Lower lobe of right lung (tissue), 2 donors: ENCODE measurements at places on chromosomes 11 and 22. TPM values are rescaled to one million over a fixed set of nuclear protein-coding genes. Genes with fewer than 3 reads are reported as not detected.

Gene MMP27
- not detected for total RNA-seq

Gene CST6
- 11.0 TPM for total RNA-seq

DNA sequence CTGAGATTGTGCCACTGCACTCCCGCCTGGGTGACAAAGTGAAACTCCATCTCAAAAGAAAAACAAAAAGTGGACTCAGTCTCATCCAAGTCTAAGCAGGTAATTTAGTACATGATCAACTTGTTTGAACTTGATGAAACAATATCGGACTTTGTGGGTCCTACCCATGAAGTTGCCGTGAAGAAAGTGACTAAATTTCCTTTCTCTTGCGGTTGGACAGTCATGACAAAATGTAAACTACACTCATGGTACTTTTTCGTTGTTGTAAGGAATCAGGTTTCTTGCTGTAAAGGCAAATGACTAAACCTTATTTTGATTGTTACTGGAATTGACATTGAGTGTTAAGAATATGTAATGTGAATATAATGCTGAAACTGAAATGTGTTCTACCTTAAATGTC lies 164.5 kb upstream of the PLET1 start:
- H3K27ac ChIP-seq, result no peak overlapping the region
- no peaks in the 10 kb centered on the region for H3K4me1 ChIP-seq
- H3K36me3 ChIP-seq, result no peaks in the 10 kb centered on the region

Gene EHF
- 60.5 TPM for total RNA-seq

GRCh38 chr11:43573873-43574272 lies 106.7 kb upstream of the HSD17B12 start:
- H3K4me3 ChIP-seq, result no peak overlapping the region
- no peak for DNase-seq
- no peaks in the 10 kb centered on the region for H3K36me3 ChIP-seq
- peaks cover 18% of the 10 kb centered on the region for H3K4me1 ChIP-seq

Gene ARHGAP32
- 27.9 TPM for total RNA-seq

Gene NXPE2
- total RNA-seq, result 0.38 TPM

DNA sequence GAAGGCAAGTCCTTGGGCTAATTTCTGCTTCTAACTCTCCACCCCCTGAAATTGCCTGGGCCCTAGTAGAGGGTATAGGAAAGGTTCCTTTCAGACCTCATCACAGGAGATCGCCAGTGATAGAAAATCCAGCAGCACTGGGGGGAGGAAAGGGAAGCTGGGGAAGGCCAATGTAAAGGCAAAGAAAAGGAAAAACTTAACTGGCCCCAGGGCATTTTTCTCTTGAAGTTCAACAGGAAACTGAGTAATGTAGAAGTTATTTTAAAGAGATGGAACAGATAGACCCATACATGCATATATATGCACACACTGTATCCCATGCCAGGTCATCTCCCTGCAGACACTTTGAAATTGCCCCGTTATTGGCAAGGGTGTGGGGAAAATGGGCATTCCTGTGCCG lies 134.0 kb downstream of the TRIM44 start:
- DNase-seq, result no peak
- H3K27ac ChIP-seq, result no peak overlapping the region
- H3K4me1 ChIP-seq, result peaks cover 10% of the 10 kb centered on the region
- no peak overlapping the region for H3K4me3 ChIP-seq
- no peaks in the 10 kb centered on the region for H3K36me3 ChIP-seq
- H3K27me3 ChIP-seq, result no peaks in the 10 kb centered on the region

Gene CENPM
- total RNA-seq, result 2.3 TPM

Gene C11orf42
- not detected for total RNA-seq

Gene CPT1B
- 12.6 TPM for total RNA-seq

DNA sequence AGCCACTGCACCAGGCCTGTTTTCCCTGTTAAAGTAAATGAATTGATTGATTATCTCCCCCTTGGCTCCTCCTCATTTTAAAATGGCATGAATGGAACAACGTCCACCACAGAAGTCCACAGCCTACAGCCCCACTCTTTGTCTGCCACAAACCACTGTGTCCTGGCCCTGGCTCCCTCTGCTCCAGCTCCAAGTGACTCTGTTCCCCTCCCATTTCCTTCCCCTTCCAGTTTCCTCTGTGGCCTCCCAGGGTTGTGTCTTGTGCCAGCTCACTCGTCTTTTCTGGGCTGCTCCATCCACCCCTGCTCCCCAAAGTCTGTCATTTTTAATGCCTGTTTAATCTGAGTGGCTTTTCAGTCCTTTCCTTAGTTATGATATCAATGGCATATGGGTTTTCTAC lies 52.4 kb upstream of the CD5 start:
- no peaks in the 10 kb centered on the region for H3K27me3 ChIP-seq
- H3K4me1 ChIP-seq, result no peaks in the 10 kb centered on the region
- H3K36me3 ChIP-seq, result no peaks in the 10 kb centered on the region
- no peak overlapping the region for H3K4me3 ChIP-seq
- H3K27ac ChIP-seq, result peak overlapping the region; percentile 12
- DNase-seq, result no peak

Gene IFITM10
- 9.2 TPM for total RNA-seq

Gene ARHGAP42
- 16.3 TPM for total RNA-seq

DNA sequence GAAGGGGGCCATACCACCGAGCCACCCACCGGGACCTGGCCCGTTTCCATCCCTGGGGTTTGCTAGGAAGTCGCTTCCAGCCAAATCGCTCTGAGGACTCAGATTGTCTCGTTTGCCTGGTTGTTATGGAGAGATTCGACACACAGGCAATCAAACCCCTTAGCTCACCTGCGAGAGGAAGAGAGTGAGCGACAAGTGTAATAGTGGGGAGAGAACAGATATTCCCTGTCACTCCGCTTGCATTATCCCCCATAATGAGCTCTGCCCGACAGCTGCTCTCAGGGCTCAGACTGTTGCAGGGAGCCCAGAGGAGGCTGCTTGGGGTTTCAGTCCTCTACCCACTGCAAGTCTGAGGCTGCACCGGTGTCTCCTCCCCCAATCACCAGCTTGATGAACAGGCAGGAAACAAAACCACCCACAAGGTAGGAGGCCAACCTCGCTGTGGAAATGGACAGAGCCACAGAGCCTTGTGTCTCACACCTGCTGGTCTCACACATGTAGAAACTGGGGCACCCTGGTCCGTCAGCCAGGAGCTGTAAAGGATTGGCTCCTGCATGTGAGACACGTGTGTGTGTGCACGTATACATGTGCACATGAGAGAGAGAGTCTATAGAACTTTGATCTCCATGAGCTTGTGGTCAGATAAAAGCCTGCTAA lies 351.1 kb downstream of the BUD13 start:
- H3K4me3 ChIP-seq, result no peak overlapping the region
- no peaks in the 10 kb centered on the region for H3K27me3 ChIP-seq
- no peak overlapping the region for H3K27ac ChIP-seq
- H3K4me1 ChIP-seq, result no peaks in the 10 kb centered on the region
- no peak for DNase-seq

Gene KRTAP5-10
- not detected for total RNA-seq

- no peaks in the 10 kb centered on the region for H3K36me3 ChIP-seq
- no peak overlapping the region for H3K27ac ChIP-seq
- H3K4me1 ChIP-seq, result no peaks in the 10 kb centered on the region
- H3K27me3 ChIP-seq, result no peaks in the 10 kb centered on the region
- no peak for DNase-seq
These were observed 92.6 kb upstream of the TP53AIP1 start for GRCh38 chr11:129035244-129035643.

GRCh38 chr11:699116-699508 lies 3.5 kb downstream of the TMEM80 start:
- H3K4me3 ChIP-seq, result no peak overlapping the region
- H3K36me3 ChIP-seq, result peaks cover 25% of the 10 kb centered on the region
- H3K4me1 ChIP-seq, result peaks cover 48% of the 10 kb centered on the region
- DNase-seq, result no peak

Gene NR1H3
- 49.2 TPM for total RNA-seq

DNA sequence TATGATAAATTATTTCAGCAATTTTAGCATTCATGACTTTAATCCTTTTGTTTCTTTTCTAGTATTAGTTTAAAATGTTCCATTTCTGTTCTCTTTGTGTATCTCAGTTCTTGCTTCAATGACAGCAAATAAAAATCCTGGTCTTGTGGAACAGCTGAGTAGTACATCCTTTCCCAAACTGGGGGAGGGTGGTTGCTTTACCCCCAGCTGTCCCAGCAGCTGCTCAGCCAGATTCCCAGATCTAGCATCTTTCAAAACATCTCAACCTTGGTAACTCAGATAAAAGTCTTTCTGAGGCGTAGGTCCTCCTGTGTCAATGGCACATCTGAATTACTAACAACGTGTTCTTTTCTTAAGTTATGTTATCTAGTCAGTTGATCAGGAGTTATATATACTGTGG lies 72.2 kb upstream of the GRK2 start:
- DNase-seq, result no peak
- no peaks in the 10 kb centered on the region for H3K27me3 ChIP-seq
- H3K4me3 ChIP-seq, result no peak overlapping the region
- peaks cover 40% of the 10 kb centered on the region for H3K36me3 ChIP-seq
- no peaks in the 10 kb centered on the region for H3K4me1 ChIP-seq

GRCh38 chr11:2432171-2432621 lies 12.1 kb downstream of the TRPM5 start:
- H3K27me3 ChIP-seq, result no peaks in the 10 kb centered on the region
- DNase-seq, result peak; percentile 37
- H3K36me3 ChIP-seq, result no peaks in the 10 kb centered on the region
- H3K4me1 ChIP-seq, result no peaks in the 10 kb centered on the region
- H3K4me3 ChIP-seq, result no peak overlapping the region
- no peak overlapping the region for H3K27ac ChIP-seq

DNA sequence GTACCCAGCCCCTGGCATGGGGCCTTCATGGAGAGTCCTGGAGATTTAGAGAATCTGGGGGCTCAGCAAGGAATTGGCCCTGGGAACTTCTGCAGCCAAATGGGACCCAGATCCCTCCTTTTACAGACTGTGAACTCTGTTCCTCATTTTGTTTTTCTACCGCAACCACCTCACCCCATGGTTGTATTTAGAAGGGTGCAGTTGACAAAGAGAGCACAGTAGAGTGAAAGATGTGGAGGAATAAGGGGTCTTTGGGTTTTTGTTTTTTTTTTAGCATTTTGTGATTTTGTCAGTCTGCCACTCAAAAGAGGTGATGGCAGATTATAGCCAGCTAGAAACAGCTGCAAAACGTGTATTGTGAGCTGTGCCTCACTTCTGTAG lies 1.9 kb downstream of the ZNF74 start:
- H3K27ac ChIP-seq, result no peak overlapping the region
- H3K36me3 ChIP-seq, result peaks cover 7% of the 10 kb centered on the region
- H3K4me3 ChIP-seq, result no peak overlapping the region
- peaks cover 18% of the 10 kb centered on the region for H3K4me1 ChIP-seq

DNA sequence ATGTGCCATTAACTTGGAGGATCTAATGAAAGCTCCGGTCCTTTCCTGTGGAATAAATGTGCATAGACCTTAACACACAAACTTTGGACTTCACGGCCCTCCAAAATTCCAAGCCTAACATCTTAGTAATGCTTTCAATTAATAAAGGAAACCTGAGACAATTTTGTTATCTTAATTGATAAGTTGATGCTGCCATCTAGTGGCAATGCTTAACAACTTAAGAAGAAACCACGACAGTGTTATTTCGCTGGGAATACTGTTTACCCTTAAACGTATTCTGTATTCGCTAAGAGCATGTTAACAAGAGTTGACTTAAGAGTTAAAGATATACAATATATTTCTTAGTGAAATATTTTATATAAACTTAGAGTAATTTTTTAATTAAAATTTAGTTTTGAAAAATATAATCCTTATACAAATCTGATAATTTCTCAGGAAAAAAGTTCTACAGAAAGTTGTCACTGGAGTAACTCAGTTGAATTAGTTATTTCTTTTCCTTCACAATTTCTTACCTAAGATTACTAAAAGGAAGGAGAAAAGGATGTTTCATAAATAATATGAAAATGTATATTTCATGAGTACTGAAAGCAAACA lies 35.0 kb upstream of the OR9G4 start:
- H3K27me3 ChIP-seq, result no peaks in the 10 kb centered on the region
- no peak overlapping the region for H3K27ac ChIP-seq
- DNase-seq, result no peak
- no peaks in the 10 kb centered on the region for H3K4me1 ChIP-seq
- no peaks in the 10 kb centered on the region for H3K36me3 ChIP-seq
- no peak overlapping the region for H3K4me3 ChIP-seq

Gene OSBPL5
- total RNA-seq, result 46.2 TPM

Gene OR4C5
- not detected for total RNA-seq

DNA sequence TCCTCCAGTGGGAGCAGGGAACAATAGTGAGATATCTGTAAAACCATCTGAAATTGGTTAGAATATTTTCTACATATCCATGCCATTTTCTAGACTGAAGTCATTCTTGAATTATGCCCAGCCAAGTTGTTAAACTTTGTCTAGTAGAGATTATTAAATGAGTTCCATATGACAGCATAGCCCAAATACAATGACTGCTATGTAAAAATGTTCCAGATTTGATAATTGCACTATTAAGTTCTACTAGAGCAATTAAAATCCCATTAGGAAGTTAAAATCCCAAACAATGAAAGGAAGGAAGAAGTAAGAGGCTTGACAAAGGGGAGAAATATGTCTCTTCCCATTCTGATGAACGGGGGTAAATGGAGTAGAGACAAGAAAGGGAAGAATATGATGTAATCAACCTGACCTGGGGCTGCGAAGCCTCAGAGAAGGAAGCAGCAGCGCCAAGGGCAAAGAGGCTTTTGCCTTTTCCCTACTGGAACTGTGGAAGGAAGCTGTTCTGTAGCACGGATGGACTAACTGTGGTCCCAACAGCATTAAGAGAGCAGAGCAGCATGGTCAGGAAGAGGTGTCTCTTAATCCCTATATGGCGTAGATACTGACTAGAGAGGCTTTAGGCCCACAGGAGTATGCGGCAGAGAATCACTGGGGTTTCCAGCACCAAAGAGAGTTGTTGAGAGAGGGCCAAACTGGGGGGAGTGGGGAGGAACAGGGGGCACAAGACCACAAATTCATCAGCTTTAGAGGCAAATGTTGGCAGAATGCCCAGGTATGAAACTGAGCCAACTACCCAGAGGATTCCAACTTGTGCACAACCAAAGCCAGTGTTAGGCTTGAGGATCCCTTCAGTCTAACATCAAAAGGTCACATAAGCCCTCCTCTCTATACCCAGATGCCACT lies 26.7 kb downstream of the RRP8 start:
- H3K27me3 ChIP-seq, result no peaks in the 10 kb centered on the region
- no peaks in the 10 kb centered on the region for H3K4me1 ChIP-seq
- H3K27ac ChIP-seq, result peak overlapping the region; percentile 36
- peaks cover 4% of the 10 kb centered on the region for H3K36me3 ChIP-seq

DNA sequence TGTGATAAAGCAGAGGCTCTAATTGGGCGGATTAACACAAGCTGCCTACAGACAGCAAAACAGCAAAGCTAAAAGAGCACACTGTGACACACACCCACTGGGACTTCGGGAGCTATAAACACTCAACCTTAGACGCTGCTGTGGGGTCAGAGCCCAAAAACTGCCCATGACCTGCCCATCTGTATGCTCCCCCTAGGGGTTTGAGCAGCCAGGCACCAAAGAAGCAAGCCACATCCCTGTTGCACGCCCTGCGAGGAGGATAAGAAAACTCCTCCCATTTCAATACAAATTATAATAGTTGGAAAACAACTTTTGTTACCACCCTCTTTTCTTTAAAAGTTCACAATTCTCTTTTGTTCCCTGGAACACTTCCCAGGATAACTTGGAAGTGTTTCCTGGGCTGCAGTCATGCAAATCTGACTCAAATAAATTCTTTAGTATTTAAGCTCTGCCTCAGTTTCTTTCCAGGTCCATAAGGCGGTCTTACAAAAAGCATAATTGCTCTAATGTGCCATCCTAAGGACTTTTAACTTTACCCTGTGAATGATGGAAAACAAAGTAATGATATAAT lies 86.4 kb downstream of the DLG2 start:
- H3K27me3 ChIP-seq, result no peaks in the 10 kb centered on the region
- H3K27ac ChIP-seq, result no peak overlapping the region
- no peaks in the 10 kb centered on the region for H3K4me1 ChIP-seq
- no peak for DNase-seq
- no peak overlapping the region for H3K4me3 ChIP-seq
- no peaks in the 10 kb centered on the region for H3K36me3 ChIP-seq
